NCI-H446 treated with DMSO at 0.1 percent for 48 hours (cell line): ENCODE measurements at places on chromosomes 7 and 10.

GRCh38 chr10:8731121-8732095 lies 676.9 kb downstream of the GATA3 start:
- no peak for DNase-seq

DNA sequence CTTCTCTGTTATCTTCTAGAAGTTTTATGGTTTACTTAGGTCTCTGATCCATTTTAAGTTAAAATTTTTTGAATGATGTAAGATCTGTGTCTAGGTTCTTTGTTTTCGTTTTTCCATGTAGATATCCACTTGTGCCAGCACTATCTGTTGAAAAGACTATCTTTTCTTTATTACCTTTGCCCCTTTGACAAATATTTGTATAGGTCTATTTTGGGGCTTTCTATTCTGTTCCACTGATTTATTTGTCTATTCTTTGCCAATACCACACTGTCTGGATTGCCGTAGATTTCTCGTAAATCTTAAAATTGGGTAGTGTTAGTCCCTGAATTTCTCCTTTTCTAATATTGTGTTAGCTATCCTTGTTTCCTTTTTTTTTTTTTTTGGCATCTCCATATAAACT lies 71.4 kb upstream of the PDSS1 start:
- DNase-seq: no peak

- DNase-seq: no peak
Observed at GRCh38 chr10:97463363-97464132, 17.6 kb downstream of the ZDHHC16 start.

DNA sequence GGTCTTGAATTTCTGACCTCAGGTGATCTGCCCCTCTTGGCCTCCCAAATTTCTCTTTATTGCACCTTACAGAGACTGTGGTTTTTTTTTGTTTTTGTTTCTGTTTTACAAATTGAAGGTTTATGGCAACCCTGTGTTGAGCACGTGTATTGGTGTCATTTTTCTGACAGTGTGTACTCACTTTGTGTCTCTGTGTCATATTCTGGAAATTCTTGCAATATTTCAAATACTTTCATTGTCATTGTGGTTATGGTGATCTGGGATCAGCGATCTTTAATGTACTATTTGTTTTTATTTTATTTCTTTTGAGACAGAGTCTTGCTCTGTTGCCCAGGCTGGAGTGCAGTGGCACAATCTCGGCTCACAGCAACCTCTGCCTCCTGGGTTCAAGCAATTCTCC lies 89.8 kb downstream of the PRTFDC1 start:
- DNase-seq: no peak

DNA sequence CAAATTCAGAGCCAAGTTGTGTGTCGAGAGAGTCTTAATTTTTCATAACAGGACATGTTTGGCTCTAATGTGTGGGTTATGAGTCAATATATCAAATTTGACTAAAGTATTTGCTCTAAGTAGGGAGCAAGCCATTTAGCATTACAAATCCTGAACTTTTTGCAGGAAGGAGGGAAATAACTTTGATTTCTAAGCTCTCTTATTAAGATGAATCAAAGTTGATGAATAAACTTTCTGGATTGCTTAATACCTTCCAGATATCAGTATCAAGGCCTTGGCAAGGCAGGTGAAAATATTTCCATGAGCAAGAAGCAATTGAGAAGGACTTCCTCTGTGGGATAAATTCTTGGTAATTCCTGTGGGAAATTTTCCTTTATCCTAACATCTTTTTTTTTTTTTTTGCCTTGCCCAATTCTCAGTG lies 258.8 kb downstream of the AHR start:
- no peak for DNase-seq

GRCh38 chr10:13346283-13347042 lies 1.6 kb downstream of the SEPHS1 start:
- peak; percentile 17 for DNase-seq

DNA sequence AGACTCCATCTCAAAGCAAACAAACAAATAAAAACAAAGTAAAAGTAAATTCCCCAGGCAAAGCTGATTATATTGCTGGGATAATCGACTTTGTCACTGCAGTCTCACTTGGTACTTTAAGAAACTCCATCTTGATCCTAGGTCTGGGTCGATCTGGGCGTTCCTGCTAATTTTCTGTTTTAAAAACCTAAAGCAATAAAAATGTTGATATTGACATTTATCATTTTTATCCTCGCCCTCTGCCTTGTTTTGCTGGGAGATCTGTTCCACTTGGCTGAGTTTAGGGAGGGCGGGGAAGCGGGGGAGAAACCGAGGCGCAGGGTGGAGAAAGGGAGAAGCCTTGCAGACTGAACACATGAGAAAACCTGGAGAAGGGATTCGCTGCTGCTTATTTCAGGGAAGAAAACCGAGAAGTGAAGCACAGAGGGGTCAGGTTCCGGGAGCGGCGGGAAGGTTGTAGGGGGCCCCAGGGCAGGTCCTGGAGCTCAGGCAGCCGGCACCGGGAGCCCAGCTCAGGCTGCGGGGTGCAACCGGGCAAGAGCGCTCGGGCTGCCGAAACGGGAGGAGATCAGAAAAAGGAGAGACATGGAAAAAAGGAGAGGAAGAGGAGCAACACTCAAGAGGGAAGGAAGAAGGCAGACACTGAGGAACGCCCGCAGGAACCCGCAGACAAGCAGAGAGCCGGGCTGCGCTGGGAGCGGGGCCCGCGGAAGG lies 27.3 kb upstream of the KMT2C start:
- DNase-seq: peak; percentile 42

- peak; percentile 68 for DNase-seq
Observed at GRCh38 chr7:143882604-143883078, 19.3 kb downstream of the TCAF1 start.

- DNase-seq: no peak
Observed at GRCh38 chr7:139026551-139026950, 9.3 kb downstream of the ZC3HAV1L start.

DNA sequence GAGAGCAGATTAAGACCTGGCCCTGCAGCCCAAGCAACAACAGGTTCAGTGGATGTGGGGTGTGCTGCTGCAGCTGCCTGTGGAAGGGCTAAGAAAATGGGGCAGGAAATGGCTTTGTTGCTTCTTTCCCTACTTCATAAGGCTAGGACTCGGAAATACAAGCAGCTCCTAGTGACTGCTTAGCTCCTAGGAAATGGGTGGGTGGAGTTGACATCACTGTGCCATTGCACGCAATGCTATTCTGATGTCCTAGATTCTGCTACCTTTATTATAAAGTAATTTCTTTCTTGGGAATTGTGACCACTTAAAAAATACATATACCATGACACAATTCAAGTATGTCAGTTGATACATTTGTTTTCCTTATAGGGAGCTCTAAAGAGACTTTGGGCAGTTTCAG lies 155.8 kb downstream of the FANK1 start:
- no peak for DNase-seq
